CD14-positive monocyte (primary cell): ENCODE measurements at places on chromosomes 4 and X.

GRCh38 chrX:129534816-129535578 is 5.1 kb upstream of the OCRL start:
- no peak for DNase-seq

GRCh38 chr4:51853027-51853682 is 10.2 kb downstream of the DCUN1D4 start:
- no peak for DNase-seq

DNA sequence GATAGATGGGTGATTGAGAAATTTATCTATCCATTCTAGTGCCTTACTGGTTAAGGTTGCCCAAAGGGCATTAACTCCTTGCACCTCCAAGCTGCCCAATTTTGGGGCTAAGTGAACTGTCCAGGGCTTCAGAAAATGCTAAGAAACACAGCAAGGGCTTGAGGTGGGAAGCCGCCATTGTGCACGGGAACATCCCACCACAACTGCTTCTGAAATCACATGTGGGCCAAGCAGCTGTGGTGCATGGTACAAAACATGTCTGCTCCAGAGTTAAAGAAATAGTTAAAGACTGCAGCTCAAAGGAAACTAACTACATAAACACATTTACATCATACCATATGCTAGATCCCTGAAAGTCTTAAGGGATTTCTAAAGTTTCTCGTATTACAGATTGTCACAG is 144.3 kb upstream of the NDST3 start:
- DNase-seq: no peak

DNA sequence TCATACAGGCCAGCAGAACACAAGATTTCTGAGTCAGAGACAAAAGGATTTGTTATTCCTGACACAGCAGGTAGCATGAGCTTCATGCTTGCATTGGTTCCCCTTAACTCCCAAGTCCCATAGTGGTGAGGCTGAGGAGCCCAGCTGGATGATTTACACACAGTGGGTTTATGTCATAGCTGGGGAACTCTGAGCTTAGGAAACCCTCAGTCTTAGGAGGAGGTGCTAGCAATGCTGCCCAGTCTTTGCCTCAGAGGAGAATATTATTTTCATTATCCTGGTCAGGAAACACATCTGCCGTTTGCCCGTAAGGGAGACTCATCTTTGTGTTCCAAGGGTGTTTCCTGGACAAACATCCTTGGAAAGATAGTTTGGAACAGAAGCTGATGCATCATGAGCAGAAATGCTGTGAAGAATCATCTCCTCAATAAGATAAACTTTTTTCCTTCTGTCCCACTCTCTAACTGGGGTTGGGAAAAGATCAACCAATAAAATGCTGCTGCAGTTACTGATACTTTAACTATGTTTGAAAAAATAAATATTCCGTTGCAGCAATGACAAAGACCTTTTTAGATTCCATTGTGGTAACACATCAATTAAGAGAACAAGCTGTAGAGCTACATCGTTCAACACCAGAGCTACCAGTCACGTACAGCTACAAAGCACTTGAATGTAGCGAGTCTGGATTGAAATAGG is 146.8 kb downstream of the DCLK2 start:
- DNase-seq: no peak

DNA sequence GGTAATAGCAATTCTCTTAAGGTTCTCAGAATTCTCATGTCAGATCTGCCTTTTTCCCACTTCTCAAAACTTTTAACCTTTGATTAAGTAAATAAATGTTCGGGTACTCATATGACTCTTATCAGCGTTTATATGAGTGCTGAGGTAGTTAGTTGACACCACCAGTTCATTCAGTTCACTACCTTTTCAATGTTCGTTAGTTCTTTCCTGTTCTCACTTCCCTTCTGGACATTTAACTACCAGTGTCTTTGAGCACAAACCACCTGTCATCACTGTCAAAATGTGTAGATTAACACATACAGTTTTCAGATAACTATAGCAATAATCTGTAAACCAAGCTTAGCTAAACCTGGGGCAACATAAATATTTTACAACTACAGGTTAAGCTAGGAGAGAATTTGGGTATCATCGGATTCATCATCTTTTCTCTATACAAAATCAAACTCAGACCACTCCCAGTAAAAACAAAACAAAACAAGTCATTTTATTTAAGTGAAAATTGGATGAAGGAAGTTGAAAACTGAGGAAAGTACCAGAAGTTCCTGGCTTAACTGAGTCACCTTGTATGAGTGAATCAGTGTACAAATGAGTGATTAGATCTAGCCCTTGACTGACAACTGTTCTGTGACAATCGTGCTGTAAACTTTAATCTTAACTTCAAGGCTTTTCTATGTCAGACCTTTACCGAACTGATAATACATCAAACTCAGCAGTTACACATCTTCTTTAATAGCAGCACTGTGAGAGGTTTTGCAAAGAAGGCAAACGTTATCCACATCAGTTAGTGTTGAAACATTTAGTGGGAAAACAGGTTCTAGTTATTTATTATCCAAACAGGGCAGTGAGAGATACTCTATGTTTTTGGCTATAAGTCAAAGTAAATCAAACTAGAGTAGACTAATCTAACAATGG is 41.9 kb downstream of the ARHGEF38 start:
- peak; percentile 3 for DNase-seq

GRCh38 chrX:97057349-97057909 is 173.7 kb downstream of the RPA4 start:
- DNase-seq: no peak

DNA sequence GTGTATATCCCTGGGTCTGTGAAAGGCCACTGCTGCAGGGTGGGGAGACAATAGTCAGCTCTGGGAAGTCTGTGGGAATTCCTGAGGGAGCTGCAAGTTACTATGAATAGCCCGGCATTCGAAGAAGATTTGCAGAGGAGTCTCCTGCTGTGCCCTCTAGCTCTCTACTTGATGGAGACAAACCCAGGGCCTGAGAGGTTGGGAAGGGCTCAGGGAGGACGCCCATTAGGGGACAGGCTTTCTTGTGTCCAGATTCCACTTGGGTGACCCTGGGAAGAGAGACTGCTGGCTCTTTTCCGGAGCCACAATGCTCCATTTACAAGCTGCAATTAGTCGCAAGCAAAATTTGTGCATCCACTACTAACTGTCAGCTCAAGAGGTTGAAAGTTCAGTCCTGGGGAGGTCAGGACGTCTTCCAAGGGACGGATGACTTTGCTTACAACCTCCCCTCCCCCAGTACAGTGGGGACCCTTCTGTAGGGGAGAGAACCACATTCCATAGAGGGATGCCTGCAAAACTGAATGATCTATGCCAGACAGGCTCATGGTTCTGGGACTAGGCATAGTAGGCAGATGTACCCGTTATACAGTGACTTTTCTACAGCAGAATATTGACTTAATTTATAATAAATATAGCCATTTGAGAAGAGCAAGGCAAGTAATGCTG is 48.2 kb upstream of the PHOX2B start:
- no peak for DNase-seq

GRCh38 chr4:93529692-93530372 is 298.7 kb upstream of the ATOH1 start:
- no peak for DNase-seq

- no peak for DNase-seq
Measured at GRCh38 chr4:16820329-16820728, 78.1 kb downstream of the LDB2 start.

DNA sequence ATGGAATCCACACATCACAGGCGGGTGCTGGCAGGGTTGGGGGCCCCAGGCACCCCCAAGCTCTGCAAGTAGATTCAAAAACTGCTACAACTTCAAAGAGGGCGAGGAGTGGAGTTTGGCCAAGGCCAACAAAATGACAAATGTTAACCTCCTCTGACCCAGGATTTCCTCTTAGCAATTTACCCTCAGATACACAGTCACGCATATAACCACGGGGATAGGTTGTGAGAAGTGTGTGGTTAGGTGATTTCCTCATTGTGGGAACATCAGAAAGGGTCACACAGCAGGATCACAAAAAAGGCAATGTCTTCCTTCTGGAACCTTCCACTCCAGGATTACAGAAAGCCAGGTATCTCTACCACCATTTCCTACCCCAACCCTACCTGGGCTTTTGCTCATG is 62.4 kb downstream of the C4orf50 start:
- DNase-seq: no peak

- no peak for DNase-seq
Measured at GRCh38 chr4:140038031-140038533, 115.9 kb downstream of the MAML3 start.
